ENCODE measurements at places on chromosomes 13 and 19. TPM values are rescaled to one million over a fixed set of nuclear protein-coding genes. Genes with fewer than 3 reads are reported as not detected.

DNA sequence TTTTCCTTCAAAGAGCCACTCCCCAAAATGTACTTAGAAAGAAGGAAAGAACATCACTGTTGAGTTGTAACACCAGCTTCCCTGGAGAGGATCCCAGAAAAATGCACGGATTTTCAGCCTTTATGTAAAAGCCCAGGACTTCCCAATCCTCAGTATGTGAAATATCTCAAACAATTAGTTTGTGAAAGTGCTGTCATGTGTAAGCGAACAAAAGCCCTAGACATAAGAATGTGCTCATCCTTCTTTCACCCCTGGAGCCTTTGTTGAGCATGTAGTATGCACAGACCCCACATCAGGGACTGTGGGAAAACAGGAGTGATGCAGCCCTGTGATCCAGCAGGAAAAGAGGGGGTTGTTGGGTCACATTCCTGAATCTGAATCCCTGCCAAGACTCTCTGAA, 441.4 kb upstream of the ZNF507 start:
- no peak for DNase-seq

GRCh38 chr13:43300865-43301264, 277.5 kb downstream of the DNAJC15 start:
- no peak for DNase-seq

DNA sequence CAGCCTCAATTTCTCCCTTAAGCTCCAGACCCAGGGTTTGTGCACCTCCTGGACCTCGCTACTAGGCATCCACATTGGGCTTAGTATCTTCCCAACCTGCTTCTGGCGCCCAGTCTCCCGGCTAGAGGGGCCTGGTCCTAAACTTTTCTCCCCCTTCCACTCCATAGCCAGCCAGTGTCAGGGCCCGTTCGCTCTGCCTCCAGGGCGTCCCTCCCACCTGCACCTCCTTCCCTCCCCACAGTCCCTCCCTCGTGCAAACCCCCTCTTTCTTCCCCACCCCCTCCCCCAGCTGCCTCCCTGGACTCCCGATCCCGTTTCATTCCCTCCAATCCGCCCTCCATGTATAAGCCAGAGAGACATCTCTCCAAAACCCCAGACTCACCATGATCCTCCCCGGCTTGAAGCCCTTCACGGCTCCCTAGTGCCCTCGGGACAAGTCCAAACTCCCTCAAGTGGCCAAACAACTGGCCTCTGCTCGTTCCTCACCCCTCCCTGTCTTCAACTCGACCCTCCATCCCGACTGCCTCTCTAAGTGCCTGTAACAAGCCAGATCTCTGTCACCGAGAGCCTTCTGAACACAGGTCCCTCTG, 997 bp upstream of the SAMD4B start:
- DNase-seq = no peak

GARIN5A gene
- total RNA-seq = 0.98 TPM

NKPD1 gene
- 0.16 TPM for total RNA-seq
